CD4-positive, alpha-beta T cell treated with Interleukin-15 for 1 hour (primary cell): ENCODE measurements at places on chromosomes 16 and 17.

DNA sequence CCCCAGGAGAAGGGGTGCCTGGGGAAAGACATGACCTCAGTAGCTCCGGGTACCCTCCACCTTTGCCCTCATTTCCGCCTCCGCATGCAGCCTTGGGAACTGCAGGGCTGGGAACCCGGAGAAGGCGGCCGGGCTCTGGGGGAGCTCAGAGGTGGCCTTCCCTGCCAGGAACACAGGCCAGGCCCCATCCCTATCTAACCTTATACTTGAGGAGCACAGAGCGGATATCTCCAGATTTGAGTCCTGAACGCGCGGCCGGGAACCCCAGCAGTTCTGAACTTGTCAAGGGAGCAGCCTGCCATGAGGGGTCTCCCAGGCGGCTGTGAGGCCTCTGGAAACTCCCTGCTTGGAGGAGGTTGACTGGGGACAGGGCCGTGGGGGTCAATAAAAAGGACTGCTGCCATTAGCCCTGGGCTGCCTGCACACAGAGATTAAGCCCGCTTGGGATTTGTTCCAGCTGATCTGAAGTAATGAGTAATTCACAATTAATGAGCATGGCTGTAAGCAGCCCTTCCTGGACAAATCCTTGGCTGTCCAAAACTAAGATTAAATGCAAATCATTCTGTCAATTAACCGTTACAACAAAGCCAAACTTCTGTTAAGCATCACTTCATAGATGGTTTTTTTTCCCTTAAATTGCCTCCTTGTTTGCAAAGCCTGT is 26.3 kb upstream of the METRNL start:
- no peak for DNase-seq

DNA sequence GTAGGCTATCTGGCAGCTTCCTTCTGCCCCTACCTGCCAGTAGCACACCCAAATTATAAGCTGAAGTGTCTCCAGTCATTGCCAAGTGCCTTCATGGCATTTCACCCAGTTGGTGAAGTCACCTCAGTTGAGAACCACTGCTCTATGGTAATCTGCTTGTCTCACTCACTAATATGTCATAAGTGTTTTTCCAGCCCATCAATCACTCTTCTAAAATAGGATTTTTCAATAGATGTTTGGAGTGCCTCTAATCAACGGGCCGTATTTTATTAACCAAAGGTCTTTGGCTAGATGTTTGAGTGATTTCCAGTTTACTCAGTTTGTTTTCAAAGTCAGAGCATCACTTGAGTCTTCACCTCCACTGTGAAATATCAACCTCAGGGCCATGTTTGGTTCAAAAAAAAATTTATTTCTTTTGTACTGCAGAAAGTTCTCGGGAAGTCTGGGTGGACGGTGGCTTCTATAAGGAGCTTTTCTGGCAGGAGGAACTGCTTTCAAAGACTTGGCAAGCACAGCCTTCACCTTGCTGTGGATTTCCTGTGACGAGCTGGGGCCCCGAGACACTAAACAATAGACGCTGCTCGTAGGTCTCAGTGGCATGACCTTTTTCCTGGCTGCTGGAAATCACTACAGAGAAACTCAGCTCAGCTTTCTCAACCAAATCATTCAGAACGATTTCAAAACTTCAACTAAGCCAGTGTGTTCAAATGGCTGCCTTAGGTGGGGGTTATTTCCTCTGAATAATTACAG is 95.2 kb upstream of the FOXF1 start:
- DNase-seq, result no peak

DNA sequence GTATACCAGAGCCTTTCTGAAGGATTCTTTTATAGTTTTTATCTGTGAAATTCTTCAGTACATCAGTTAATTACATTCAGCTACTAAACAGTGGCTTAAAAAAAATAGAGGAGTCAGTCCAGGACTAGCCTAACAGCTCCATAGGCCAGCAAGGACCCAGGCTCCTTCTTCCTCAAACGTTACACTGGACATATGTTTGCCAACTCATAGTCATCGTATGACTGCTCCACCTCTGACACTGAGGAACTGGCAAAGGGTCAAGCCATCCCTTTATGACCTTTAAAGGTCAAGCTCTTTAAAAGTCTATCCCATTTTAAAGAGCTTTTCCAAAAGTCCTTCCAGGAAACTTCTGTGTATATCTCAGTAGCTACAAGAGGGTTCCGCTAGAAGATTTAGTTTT is 36.6 kb downstream of the PHLPP2 start:
- DNase-seq, result no peak

DNA sequence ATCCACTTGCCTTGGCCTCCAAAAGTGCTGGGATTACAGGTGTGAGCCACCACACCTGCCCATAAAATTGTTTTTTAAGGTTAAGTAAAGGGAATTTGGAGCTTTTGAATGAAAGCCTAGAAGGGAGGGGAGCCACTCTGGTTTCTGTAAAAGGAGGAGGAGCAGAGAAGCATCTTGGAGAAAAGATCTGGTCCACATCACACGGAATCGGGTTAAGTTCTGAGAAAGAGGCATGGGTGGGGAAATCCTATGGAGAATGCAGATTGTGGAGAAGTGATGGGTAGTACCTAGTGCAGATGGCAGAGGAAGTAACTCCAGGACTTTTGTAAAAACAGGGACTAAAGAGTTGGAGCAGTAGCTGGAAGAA is 18.3 kb upstream of the CEP112 start:
- DNase-seq, result no peak

GRCh38 chr17:73939806-73940205 is 263.7 kb upstream of the RPL38 start:
- no peak for DNase-seq

DNA sequence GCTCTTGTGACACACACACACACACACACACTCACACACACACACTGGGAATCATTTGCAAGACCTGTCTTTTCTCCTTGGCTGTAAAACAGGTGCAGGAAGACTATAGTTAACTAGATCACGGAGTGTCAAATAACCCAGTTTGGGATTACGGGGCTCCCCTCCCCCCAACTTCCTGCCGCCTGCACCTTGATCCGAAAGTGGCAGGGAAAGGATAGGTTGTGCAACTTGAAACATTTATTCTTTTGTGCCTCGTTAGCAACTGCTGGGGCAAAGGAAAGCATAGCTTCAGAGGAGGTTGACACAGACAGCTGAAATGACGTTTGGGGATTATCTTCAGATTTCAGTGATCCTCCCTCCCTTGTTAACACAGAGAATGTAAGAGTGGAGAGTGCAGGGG is 149.5 kb downstream of the NTN1 start:
- DNase-seq, result no peak
